Bronchial epithelial cell (primary cell): ENCODE measurements at places on chromosomes 6 and 20. TPM values are rescaled to one million over a fixed set of nuclear protein-coding genes. Genes with fewer than 3 reads are reported as not detected.
A peak's percentile ranks its signal among the peaks of the same experiment; 100 is the strongest.

DNA sequence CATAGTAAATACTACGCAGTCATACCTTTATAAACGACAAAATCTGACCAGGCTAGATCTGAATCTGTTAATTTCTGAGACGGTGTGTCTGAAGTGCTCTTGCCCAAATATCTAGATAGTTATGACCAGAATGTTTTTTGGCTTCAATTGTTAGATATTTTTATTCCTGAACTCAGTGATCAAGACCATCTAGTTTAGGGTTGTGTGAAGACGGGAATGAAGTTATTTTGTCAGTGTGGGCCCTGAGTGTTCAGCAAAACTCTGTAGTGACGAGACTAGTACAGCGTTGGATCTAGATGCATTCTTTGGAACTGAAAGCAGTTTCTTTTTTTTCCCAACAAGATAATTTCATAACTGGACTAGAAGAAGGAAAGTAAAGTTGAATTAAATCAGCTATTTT lies 3.1 kb downstream of the STXBP5 start:
- no peak for DNase-seq

DNA sequence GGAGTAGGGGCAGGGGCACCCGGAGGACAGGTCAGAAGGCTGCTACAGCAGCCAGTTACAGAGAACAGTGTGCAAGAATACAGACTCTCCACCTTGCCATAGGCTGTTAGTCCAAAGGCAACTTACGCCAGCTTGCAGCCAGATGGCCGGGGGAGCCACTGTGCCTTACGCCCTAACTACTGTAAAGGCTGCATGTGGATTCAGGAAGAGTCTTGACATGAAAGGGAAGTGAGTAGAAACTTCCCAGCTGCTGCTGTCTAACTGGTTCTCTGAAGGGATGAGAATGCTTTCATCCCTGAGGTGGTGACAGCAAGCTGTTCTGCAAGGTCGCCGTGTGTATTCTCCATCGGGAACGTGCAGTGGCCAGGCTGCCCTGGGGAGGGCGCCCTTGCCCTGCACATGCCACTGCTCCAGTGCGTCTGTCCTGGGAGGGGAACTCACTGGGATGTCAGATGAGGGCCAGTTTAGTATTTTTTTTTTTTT lies 46.1 kb downstream of the LYRM4 start:
- DNase-seq = peak; percentile 21

Gene VARS1
- total RNA-seq = 40.8 and 53.2 TPM in 2 replicates

DNA sequence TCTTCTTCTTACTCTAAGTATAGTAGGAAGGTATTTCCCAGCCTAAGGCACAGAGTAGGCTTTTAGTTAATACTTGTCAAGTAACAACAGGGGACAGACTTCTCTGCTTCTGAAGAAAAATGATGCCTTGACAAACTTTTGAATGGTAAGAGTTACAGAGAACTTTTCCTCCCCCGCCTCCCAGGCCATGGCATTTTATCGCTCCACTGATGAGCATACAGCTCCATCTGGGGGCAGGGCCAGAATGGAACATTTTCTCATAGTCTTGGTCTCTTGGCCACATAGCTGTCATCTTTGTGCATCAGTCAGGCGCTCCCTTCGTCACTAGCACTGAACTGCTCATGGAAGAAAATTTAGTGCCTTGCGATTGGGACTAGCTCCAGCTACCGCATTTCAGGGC lies 1066.8 kb upstream of the CITED2 start:
- DNase-seq = no peak

- DNase-seq = no peak
Observed at GRCh38 chr6:143845033-143845432, 1.9 kb downstream of the LTV1 start.

GRCh38 chr6:16805243-16805950 lies 44.1 kb upstream of the ATXN1 start:
- peak; percentile 54 for DNase-seq

Gene BEND3
- total RNA-seq = 1.8 and 3.9 TPM in 2 replicates

- DNase-seq = no peak
Observed at GRCh38 chr6:163455552-163455951, 41.0 kb downstream of the QKI start.

GRCh38 chr6:20907486-20908071 lies 373.3 kb downstream of the CDKAL1 start:
- no peak for DNase-seq

Gene GPR63
- total RNA-seq = 0.38 and 0.53 TPM in 2 replicates

DNA sequence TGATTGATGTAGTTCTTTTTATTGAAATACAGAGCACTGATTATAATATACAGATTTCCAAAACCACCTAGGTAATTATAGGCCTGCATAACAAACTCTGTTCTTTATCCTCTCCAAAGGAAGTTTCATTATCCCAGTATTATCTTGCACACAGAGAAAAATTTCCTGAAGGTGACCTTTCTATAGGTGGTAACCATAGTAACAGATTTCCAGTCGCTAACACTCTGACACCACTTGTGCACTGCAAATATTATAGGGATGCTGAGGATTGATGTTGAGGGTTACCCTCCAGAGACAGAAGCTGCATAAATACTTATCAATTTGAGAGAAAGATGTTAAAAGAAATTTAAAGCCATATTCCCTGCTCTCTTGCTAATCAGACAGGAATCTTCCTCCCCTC lies 274.5 kb upstream of the NRSN1 start:
- no peak for DNase-seq

Gene PCSK2
- not detected in 2 replicates for total RNA-seq

Gene OR2H1
- not detected in 2 replicates for total RNA-seq

DNA sequence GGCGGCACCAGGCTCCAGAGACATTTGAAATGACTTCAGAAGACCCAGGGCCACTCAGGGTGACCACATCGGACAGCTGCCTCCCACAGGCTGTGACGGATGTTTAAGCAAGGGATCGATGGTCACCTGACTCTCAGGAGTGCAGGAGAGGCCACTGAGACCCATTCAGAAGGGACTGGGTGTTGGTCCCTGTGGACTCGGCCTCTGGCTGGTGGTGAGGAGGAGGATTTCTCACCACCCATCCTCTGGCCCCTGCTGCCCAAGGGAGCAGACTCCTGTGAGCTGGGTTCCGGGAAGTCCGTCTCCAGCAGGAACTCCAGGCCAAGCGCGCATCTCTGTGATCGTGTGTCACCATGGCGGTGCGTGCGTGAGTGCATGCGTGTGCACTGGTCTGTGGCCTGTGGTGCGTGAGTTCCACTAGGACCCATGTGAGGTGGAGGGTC lies 25.5 kb downstream of the NPEPL1 start:
- no peak for DNase-seq

- DNase-seq = no peak
Observed at GRCh38 chr20:61587681-61588289, 335.7 kb downstream of the CDH4 start.

Gene VNN1
- total RNA-seq = 0.13 TPM in 1 of 2 replicates, not detected in the other

Gene FOXQ1
- total RNA-seq = 3.1 and 3.4 TPM in 2 replicates

- DNase-seq = no peak
Observed at GRCh38 chr20:1930165-1930564, 35.0 kb downstream of the SIRPA start.

Gene NOX3
- not detected in 2 replicates for total RNA-seq

- DNase-seq = no peak
Observed at GRCh38 chr6:52176550-52176949, 9.6 kb upstream of the IL17A start.

DNA sequence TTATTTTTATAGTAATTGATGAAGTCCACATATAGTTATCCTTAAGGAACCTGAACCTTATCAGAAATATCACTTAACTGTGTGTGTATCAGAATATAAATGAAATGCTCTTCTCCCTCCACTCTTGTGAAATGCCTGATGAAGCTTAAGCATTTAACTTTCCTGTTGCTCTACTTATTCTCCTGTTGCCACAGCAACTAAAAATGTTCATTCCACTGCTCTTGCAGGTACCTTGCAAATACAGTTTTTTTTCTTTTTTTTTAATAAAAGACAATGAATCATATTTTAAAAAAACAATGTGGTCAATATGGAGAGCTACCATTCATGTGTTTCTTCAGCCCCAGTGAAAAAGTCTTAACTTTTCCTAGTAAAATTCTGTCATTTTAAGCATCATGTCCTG lies 210.3 kb downstream of the RFPL4B start:
- no peak for DNase-seq

Gene MCCD1
- total RNA-seq = not detected in 2 replicates

DNA sequence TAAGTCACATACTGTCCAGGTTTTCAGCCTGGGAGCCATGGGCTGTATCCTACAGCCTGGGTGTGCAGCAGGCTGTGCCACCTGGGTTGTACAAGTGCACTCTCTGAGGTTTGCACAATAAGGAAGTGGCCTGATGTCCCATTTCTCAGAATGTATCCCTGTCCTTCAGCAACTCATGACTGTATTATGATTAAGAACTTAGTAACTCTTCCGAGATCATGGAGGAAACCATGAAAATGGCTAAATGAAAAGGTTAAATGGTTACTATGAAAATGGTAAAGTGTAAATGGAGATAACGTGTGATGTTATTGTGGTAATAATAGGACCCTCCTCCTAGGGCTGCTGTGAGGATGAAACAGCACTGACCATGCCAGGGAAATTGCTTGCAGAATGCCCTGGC lies 227.6 kb downstream of the ANKRD60 start:
- DNase-seq = no peak

Gene MOG
- not detected in 2 replicates for total RNA-seq

DNA sequence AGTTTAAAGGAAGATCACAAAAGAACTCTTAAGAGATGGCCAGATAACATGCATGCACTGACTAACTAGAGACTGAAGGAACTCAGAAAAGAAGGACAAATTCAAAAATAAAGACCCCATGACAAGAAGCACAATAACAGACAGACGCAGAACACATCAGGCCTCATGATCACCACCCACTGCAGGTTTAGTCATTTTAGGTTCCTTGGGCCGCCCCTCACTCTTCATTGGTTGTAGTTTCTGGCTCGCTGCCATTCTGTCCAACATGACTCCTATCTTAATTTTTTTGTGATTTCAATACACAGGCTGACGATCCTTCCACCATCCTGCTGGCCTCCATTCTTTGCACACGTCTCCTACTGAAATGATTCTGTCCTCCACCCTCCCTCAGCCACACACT lies 21.6 kb downstream of the STX7 start:
- no peak for DNase-seq

DNA sequence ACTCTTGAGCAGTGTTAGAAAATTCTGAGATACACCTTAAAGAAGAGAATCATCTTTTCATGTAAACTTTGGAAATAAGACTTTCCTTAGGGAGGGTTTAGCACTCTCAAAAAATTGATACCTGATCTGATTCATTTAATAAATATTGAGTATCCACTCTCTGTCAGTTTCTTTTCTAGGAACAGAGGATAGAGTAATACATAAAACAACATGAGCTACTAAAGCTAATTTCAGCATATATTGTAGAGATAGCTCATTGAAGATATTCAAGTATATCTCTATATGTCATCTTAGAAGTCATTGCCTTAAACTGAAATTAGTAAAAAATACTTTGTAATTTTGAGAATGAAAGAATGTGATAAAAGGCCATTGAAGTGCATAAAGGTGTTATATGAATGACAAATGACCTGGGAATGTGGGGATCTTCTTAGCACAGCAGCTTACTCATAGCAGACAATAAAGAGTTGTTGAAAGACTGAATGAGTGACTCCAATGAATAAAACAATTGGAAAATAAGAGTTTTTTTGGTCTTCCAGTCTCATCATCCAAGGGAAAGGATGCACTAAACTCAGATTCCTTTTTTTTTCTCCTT lies 29.2 kb downstream of the RHAG start:
- DNase-seq = peak; percentile 65

GRCh38 chr6:150263765-150264404 lies 104.9 kb upstream of the IYD start:
- no peak for DNase-seq

Gene FAM83C
- total RNA-seq = 0.26 and 0.64 TPM in 2 replicates

Gene EYS
- 0.26 and 0.53 TPM in 2 replicates for total RNA-seq

- DNase-seq = peak; percentile 55
Observed at GRCh38 chr6:17015144-17015543, 86.7 kb upstream of the STMND1 start.

GRCh38 chr20:7736336-7736735 lies 203.9 kb downstream of the HAO1 start:
- peak; percentile 95 for DNase-seq

GRCh38 chr6:166582258-166582657 lies 4.2 kb downstream of the RAMACL start:
- no peak for DNase-seq

GRCh38 chr20:50533061-50533460 lies 22.9 kb downstream of the PTPN1 start:
- no peak for DNase-seq

Gene HLA-DPB1
- total RNA-seq = 0.53 TPM in 1 of 2 replicates, not detected in the other

Gene TMEM170B
- under 0.01 and 0.13 TPM in 2 replicates for total RNA-seq

- DNase-seq = peak; percentile 21
Observed at GRCh38 chr6:108074057-108074358, 533 bp downstream of the OSTM1 start.

DNA sequence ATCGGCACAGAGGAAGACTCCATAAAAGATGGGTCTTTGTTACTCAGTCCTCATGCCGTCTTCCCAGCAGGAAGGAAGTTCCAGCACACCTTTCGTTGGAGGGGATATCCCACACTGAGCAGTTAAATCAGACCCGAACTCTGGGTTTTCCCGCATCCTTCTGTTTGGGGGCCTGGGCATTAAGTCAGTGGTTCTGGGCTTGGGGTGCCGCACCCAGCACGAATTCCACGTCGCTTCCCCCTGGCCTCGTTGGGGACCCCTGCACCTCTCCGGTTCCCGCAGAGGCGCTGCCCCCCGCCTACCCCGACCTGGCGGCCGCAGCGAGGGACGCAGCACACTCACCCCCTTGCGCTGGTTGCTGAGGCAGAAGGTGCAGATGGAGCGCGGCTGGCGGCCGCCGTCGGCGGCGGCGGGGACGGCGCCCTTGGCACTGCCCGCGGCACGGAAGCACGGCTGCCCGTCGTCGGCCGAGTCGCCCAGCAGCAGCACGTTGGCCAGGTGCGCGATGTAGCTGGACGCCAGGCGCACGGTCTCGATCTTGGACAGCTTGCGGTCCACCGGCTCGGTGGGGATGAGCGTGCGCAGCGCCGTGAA lies 641 bp downstream of the TCF15 start:
- DNase-seq = no peak

DNA sequence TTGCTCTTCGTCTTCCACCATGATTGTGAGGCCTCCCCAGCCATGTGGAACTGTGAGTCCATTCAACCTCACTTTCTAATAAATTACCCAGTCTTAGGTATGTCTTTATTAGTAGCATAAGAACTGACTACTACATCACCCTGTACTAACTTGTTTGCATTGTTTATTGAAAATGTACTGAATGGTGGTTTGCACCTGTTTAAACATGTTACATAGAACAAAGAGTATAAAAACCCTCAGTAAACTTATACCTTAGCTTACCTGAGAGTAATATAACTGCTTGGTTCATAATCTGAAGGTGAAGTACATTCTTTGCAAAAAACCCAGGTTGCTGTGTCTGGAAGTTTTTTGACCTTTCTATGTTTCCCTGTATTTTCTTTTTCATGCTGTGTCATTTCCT lies 777.8 kb downstream of the TBC1D32 start:
- peak; percentile 80 for DNase-seq

- DNase-seq = no peak
Observed at GRCh38 chr6:139567095-139567494, 192.6 kb upstream of the CITED2 start.

Gene BPI
- not detected in 2 replicates for total RNA-seq

Gene PRR18
- total RNA-seq = under 0.01 TPM in 2 replicates

Gene GGTLC1
- total RNA-seq = not detected in 2 replicates
